ENCODE measurements at places on chromosomes 7 and 10.

GRCh38 chr7:134705716-134706115, 59.1 kb downstream of the BPGM start:
- no peak for DNase-seq

DNA sequence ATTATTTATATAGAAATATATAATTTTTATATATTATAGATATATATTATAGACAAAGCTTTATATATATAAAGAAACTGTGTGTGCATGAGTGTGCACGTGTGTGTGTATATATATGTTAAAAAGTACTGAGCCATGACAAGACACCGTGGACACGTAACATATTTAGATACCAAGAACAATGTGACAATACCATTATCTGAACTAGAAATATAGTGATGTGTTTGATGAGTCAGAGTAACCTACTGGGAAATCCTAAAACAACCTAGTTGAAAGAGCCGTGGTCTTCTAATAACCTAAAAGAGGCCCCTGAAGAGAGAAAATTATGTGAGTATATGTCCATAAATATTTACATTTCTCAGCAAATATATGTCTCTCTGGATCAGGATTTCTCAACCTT, 50.7 kb upstream of the ITGB8 start:
- DNase-seq = no peak

- no peak for DNase-seq
Measured at GRCh38 chr7:94584113-94584512, 71.8 kb downstream of the SGCE start.

- no peak for DNase-seq
Measured at GRCh38 chr7:44967571-44968446, 11.0 kb downstream of the MYO1G start.

DNA sequence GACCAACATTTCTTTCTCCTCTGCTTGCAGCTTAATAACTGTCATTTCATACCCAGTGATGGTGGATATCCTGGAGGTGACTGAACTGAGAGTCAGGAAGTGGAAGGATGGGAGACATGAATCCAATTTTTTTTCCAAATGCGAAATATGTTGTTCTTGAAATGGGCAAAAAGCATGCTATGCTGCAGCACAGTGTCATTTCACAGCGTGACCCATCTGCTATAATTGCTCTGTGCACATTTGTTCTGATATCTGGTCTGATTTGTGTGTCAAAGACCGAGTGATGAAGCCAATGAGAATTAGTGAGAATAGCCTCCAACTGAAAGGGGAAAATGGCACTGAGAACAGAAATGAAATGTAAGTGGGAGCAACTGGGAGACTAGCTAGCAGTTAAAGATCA, 329.6 kb upstream of the PHYHIPL start:
- DNase-seq = no peak

GRCh38 chr10:99845837-99846382, 63.5 kb downstream of the ABCC2 start:
- peak; percentile 65 for DNase-seq

DNA sequence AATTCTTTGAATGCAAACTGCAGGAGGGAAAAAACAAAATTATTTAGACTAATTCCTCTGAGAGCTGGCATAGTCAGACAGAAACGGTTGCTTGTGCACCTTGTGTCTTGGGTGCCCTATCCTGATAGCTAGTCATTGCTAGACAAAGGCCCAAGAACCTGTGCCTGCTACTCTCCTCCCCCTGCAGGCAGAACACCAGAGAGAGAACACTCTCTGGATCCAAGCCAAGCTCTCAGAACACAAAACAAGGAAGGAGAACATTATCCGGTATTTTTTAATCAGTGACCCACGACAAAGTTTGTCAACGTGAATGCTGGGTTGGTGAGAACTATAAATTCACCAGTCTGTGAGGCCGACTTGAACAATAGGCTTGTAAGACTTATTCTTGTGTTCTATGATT, 18.8 kb upstream of the PPP1R9A start:
- DNase-seq = no peak

GRCh38 chr7:155699180-155699579, 54.7 kb downstream of the RBM33 start:
- no peak for DNase-seq

DNA sequence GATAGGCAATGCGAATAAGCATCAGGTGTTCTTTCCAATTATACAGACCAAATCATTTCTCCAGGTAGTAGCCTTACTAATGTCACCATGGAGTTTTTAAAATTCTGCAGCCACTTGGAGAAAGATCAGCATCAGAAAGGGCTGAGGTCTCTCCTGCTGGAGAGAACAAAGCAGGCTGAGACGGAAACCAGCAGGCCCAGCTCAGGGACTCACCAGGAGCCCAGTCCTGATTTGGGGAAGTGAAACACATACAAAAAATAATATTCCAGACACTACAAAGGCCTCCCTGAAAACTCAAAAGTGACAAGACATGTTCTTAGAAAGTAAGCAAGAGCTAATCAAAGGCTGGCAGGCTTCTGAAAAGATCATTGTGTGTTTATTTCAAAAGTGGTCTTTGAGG, 207.1 kb upstream of the GHITM start:
- no peak for DNase-seq

DNA sequence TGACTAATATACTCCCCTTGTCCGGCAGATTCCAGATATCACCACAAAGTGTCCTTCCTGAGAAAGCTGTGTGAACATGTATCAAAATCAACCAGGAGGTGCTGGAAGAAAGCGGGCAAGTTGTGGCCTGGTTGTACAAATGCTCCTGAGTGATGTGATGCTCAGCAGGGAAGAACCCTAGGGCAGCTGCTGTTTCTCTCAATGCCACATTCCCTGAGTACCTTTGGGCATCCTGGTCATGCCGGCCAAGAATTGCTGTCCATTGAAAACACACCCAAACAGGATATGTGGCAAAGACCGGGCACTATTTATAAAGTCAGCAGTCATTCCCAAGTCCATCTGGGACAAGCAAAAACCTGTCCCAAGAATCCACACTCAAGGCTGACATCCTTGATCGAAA, 7.8 kb upstream of the ADCY1 start:
- no peak for DNase-seq
